ENCODE measurements at places on chromosomes 5 and 9. TPM values are rescaled to one million over a fixed set of nuclear protein-coding genes. Genes with fewer than 3 reads are reported as not detected.

- no peak for DNase-seq
- no peak overlapping the region for H3K27ac ChIP-seq
- no peaks in the 10 kb centered on the region for H3K36me3 ChIP-seq
- H3K27me3 ChIP-seq = peaks cover 4% of the 10 kb centered on the region
- no peak overlapping the region for H3K4me3 ChIP-seq
These were observed 18.9 kb downstream of the ADAMTS2 start for GRCh38 chr5:179326122-179326927.

DNA sequence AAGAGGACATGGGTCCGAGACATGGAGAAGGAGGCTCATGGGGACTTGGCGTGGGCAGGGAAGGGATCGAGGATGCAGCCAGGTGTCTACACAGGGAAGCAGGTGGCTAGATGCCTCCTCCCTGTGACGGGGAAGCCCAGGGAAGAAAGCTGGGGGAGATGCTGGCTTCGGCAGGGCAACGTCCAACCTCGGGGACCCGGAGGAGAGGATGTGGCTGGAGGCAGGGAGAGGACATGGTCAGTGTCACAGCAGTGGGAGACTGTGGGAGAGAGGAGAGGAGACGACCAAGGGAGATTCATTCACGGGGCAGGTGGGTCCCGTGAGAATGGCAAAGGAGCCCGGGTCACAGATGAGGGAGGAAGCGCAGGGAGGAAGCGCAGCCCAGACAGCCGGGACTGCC, 73.2 kb upstream of the PHYKPL start:
- no peaks in the 10 kb centered on the region for H3K27me3 ChIP-seq
- no peak overlapping the region for H3K4me3 ChIP-seq
- H3K27ac ChIP-seq = no peak overlapping the region
- no peaks in the 10 kb centered on the region for H3K36me3 ChIP-seq
- H3K4me1 ChIP-seq = no peaks in the 10 kb centered on the region

DNA sequence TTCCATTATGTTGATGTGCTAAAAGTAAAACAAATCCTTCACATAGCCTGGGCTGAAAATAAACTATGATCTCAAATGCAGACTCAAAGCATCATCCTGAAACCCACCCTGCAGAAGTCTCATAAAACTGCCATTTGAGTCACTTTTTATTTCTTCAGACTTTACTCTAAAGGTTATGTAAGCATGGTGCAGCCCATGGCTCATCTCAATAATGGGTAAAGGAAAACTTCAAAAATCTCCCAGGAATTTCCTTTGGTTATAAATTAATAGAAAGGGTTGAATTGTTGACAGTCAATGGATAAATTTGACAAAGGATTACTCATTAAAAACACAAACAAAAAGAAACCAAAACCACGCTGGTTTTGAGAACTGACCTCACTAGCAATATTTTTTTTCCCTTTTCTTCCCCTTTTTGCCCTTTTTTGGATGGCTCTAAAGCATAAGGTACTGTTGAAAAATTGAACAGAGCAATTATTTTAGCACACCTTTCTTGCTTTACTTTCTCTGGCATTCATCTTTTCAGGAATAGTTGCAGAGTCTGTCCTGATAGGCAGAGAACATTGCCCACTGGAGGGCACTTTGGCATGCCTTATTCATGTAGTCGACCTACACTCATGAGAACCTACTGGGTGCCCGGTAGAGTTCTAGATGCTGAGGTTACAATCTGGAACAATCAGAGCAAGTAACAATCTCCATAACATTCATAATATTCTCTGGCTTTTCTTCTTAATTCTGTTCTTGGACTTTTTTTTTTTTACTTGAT, 191.4 kb downstream of the TMEM167A start:
- H3K4me1 ChIP-seq = peaks cover 30% of the 10 kb centered on the region
- no peaks in the 10 kb centered on the region for H3K36me3 ChIP-seq
- H3K27me3 ChIP-seq = peaks cover 5% of the 10 kb centered on the region
- DNase-seq = no peak
- H3K4me3 ChIP-seq = no peak overlapping the region
- H3K27ac ChIP-seq = no peak overlapping the region

- H3K36me3 ChIP-seq = no peaks in the 10 kb centered on the region
- peaks cover 1% of the 10 kb centered on the region for H3K27me3 ChIP-seq
- H3K27ac ChIP-seq = no peak overlapping the region
- no peak for DNase-seq
- no peak overlapping the region for H3K4me3 ChIP-seq
These were observed 250.8 kb downstream of the DMRT2 start for GRCh38 chr9:1300941-1301340.

GRCh38 chr5:97544678-97545077, 361.6 kb upstream of the RIOK2 start:
- no peak overlapping the region for H3K27ac ChIP-seq
- H3K27me3 ChIP-seq = no peaks in the 10 kb centered on the region
- H3K4me1 ChIP-seq = peaks cover 15% of the 10 kb centered on the region
- H3K4me3 ChIP-seq = no peak overlapping the region

DNA sequence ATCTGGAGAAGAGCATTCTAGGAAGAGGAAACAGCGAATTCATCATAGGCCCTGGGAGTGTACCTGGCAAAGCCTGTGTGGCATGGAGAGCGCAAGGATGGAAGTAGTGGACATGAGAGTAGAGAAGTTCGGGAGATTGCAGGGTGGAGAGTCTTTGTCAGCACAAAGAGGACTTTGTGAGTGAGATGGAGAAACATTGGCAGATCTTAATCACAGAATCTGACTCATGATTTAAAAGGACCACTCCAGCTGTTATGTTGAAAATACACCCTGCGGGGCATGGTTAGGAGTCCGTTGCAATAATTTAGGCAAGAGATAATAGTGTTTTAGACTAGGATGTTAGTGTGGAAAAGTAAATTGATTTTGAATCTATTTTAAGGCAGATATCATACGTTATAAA, 116.9 kb downstream of the HACD4 start:
- H3K36me3 ChIP-seq = peaks cover 26% of the 10 kb centered on the region
- no peak overlapping the region for H3K4me3 ChIP-seq
- no peak for DNase-seq
- H3K27ac ChIP-seq = no peak overlapping the region

- H3K27me3 ChIP-seq = no peaks in the 10 kb centered on the region
- no peak overlapping the region for H3K27ac ChIP-seq
- peaks cover 21% of the 10 kb centered on the region for H3K4me1 ChIP-seq
- no peak overlapping the region for H3K4me3 ChIP-seq
These were observed 8.1 kb downstream of the TTC16 start for GRCh38 chr9:127724012-127724411.

- H3K4me1 ChIP-seq = peaks cover 11% of the 10 kb centered on the region
- H3K36me3 ChIP-seq = peaks cover 54% of the 10 kb centered on the region
- H3K4me3 ChIP-seq = no peak overlapping the region
These were observed 177.0 kb downstream of the CDK5RAP2 start for GRCh38 chr9:120402741-120403542.

DNA sequence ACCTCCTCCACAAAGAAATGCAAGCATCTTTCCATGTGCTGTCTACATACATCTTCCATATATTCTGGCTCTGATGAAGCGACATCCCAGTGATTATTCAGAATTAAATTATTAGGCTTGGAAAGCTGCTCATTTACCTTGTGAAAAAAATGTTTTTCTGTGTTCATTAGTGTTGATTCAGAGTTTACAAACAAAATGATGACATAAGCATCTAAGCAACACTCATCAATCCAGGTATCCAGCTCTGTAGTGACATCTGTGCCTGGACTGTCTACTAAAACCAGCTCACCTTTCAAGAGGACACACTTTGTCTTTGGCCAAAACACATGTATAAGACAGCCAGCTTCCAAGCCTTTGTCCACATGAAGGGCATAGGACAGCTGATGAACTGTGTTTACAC, 51.1 kb upstream of the SPATA31C2 start:
- H3K27ac ChIP-seq = no peak overlapping the region
- H3K4me3 ChIP-seq = no peak overlapping the region
- no peak for DNase-seq
- H3K4me1 ChIP-seq = no peaks in the 10 kb centered on the region
- H3K27me3 ChIP-seq = peaks cover 27% of the 10 kb centered on the region

- no peak for DNase-seq
- H3K27ac ChIP-seq = no peak overlapping the region
- no peaks in the 10 kb centered on the region for H3K4me1 ChIP-seq
These were observed 34.8 kb downstream of the PRLR start for GRCh38 chr5:35195472-35195852.

GRCh38 chr9:128104171-128104618, 23.3 kb downstream of the PTGES2 start:
- no peak overlapping the region for H3K4me3 ChIP-seq
- DNase-seq = no peak
- peaks cover 43% of the 10 kb centered on the region for H3K4me1 ChIP-seq
- no peaks in the 10 kb centered on the region for H3K27me3 ChIP-seq
- H3K27ac ChIP-seq = no peak overlapping the region
- peaks cover 40% of the 10 kb centered on the region for H3K36me3 ChIP-seq

Gene TIMD4
- 1.2 TPM for total RNA-seq

Gene SLCO6A1
- total RNA-seq = not detected

Gene MZB1
- total RNA-seq = 14.5 TPM

Gene PCDH1
- 0.87 TPM for total RNA-seq

Gene MSX2
- total RNA-seq = not detected

Gene FANCG
- total RNA-seq = 94.0 TPM

Gene FCN2
- not detected for total RNA-seq

Gene ADAMTS16
- not detected for total RNA-seq

Gene KCNT1
- total RNA-seq = not detected

Gene RICTOR
- 26.1 TPM for total RNA-seq

Gene CHSY3
- not detected for total RNA-seq

Gene FOXD4L4
- not detected for total RNA-seq

All from activated CD8-positive, alpha-beta T cell treated with anti-CD3 and anti-CD28 coated beads for 36 hours (primary cell).